ENCODE measurements at places on chromosomes 2 and 18.

GRCh38 chr2:46569061-46569560 lies 89.7 kb downstream of the TMEM247 start:
- DNase-seq, result no peak

DNA sequence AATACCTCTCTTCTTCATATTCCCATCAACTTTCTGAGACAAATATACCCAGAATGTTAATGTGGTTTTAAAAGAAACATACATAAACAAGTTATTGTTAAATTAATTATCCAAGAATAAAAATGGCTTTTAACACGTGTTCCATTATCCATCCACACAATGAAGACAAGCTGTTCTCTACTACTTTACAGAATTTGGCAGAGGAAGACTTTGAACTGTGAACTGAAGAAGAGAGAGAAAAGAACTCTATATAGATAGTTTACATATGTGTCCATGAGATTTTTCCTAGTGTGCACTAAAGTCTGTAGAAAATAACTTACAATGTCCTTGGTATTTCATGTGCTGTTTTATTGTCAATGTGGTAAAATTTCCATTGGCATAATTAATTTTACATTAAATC lies 207.0 kb upstream of the COL3A1 start:
- no peak for DNase-seq

DNA sequence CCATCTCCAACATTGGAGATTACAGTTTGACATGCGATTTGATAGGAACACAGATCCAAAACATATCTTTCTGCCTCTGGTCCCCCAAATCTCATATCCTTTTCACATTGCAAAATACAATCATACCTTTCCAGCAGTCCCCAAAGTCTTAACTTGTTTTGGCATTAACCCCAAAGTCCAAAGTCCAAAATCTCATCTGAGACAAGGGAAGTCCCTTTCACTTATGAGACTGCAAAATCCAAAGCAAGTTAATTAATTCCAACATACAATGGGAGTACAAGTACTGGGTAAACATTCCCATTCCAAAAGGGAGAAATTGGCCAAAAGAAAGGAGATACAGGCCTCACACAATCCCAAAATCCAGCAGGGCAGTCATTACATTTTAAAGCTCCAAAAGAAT lies 265.4 kb downstream of the GULP1 start:
- no peak for DNase-seq

GRCh38 chr2:217835931-217836891 lies 166.6 kb downstream of the TNS1 start:
- DNase-seq, result no peak

GRCh38 chr2:25323042-25323514 lies 18.6 kb downstream of the DNMT3A start:
- peak; percentile 60 for DNase-seq

DNA sequence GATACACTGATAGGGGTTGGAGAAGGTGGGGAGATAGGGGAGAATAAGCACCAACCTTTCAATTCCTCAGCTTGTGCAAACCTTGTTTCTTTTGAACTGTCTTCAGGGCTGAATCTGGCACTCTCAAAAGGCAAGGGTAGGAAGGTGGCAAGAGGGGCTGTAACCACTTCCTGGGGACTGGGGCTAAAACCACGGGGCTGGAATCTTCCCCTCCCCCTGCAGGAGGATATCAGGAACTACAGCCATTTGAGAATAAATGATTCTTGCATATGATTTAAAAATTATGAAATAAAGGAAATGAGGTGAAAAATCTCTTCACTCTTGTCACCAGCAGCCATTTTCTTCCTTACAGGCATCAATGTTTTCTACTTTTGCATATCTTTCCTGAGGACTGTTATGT lies 50.8 kb downstream of the ATOH8 start:
- DNase-seq, result no peak

- DNase-seq, result no peak
These were observed 595 bp downstream of the PARD6G start for GRCh38 chr18:80246445-80247392.

DNA sequence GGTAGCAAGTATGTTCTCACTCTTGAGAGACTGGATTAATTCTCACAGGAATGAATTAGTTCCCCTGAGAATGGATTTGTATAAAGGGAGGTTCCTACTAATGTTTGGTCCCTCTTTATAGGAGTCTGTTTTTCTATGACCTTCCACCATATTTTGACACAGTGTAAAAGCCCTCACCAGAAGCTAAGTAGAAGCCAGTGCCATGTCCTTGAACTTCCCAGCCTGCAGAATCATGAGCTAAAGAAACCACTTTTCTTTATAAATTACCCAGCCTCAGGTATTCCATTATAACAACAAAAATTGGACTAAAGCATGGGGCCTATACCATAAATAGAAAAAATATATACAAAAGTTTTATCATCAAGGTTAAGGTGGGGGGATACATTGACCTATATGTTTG lies 227.9 kb upstream of the DTNA start:
- DNase-seq, result no peak

DNA sequence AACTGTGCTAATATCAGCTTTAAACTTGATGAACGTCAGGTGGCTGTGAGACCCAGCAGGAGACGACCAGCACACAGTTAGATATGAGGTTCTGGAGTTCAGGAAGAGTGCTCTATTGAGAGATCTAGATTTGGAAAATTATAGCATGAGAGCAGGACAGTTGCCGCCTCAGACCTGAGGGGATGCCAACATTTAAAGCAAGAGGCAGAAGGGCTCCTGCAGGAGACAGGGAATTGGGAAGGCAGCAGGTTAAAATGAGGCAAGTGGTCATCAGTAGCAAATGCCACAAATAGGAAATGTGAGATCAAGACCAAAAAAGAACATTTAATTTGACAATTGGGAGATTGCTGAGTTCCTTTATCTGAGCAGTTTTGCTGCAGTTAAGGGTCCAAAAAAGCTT lies 471.9 kb downstream of the TGIF1 start:
- DNase-seq, result no peak

GRCh38 chr2:110843496-110843895 lies 111.1 kb downstream of the ACOXL start:
- DNase-seq, result no peak

DNA sequence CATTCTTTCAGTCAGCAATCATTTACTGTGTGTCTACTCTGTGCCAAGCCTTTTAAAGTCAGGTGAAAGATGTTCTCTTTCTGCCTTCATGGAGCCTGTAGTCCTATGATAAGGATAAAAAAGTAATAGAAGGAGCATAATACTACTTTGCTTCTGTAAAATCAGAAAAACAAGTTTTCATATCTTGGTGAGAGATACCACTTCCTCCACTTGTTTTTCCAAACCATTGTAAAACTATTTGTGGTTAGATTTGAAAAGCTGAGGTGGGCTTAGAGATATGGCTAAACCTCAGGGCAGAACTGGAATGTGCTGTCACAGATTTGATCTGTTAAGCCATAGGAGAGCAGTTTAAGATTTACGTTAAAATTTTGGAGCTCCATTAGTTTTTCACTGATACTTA lies 104.7 kb upstream of the FAM117B start:
- no peak for DNase-seq

GRCh38 chr2:161250864-161251436 lies 57.3 kb upstream of the PSMD14 start:
- no peak for DNase-seq

- no peak for DNase-seq
These were observed 83.7 kb upstream of the B3GNT2 start for GRCh38 chr2:62112179-62112578.

DNA sequence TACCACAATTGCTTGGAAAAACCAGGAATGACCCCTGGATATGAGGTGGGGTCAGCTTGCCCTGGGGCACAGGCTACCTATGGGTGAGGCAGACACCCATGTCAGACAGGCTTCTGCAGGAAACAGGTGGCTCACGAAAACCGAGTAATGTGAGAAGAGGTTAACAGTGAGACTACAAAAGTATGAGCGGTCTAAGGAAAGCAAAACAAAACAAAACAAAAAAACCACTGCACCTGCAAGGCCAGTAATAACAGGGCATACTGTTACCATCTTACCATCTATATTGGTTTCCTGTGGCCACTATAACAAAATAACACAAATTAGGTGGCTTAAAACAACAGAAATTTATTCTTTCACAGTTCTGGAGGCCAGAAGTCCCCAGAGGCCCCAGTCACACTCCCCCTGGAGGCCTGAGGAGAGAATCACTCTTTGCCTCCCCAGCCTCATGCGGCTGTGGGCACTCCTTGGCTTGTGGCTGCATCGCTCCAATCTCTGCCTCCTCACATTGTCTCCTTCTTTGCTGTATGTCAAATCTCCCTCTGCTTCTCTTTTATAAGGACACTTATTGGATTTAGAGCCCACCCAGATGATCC lies 86.6 kb upstream of the EPC2 start:
- DNase-seq, result no peak

- DNase-seq, result no peak
These were observed 8.5 kb downstream of the ESPNL start for GRCh38 chr2:238108423-238109183.

GRCh38 chr2:101830146-101830545 lies 132.6 kb downstream of the MAP4K4 start:
- no peak for DNase-seq

DNA sequence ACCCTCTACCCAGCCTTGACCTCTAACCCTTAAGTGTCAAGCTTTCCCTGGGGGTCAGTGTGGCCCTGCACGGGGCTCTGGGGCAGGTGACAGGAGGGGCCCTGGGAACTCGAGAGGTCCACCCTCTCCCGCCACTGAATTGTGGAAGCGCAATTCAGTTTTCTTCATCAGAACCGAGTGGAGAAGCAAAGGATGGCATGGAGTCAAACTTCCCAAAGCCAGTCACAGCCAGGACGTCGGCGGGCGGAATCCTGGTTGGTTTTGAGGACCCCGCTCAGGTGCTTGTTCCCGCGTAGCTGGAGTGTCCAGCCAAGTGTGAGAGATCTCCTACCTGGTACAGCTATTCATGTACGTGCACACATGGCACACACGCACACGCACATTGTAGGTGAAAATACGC lies 62.0 kb downstream of the MBP start:
- no peak for DNase-seq

GRCh38 chr2:25314514-25315315 lies 27.0 kb downstream of the DNMT3A start:
- peak; percentile 91 for DNase-seq

DNA sequence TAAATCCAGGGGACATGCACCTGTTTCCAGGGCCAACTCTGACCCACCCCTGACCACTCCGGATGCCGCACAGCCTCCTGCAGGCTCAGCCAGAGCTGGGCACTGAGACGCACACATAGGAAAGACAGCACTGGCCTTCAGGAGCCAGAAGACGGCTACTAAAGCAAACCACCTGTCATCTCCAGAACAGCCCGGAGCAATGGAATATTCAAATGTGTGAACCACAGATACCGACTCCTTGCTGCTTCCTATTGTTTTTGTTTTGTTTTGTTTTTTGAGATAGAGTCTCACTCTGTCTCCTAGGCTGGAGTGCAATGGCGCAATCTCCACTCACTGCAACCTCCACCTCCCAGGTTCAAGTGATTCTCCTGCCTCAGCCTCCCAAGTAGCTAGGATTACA lies 94.0 kb downstream of the LAMA1 start:
- DNase-seq, result no peak

- no peak for DNase-seq
These were observed 82.8 kb upstream of the DTNA start for GRCh38 chr18:34627137-34627920.

DNA sequence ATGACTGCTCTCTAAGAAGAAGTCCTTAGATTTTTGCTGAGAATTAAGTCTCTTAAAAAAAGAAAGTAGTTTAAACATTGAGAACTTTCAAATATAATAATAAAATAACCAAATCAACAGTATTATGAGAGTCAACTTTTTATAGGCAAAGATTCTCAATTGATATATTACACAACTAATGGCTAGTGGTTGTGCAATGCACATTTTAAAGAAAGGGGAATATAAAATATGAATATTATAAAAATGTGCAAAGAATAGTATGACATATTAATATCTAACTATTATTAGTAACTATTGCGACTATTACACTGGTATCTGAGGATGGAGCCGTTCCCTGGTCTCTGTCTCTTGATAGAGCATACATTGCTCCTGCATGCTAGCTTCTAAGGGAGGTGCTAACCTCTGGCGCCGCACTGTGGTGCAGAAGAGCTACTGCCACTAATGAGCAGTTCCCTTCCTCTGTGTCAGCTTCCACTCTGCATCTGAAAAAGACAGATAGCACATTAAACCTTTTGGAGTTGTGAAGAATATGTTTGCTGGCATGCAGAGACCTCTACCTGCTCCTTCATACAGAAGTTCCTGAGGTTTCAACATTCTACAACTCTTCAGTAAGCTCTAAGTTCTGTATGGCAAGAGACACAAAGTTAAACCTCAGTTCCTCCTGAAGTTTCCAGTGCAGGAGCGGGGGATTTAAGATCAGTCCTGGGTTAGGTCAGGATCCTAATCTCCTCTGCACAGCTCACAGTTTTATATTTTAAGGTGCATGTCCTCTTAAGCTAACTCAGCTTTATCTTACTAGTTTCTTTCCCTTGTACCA lies 3.5 kb upstream of the SLC9A2 start:
- peak; percentile 7 for DNase-seq

DNA sequence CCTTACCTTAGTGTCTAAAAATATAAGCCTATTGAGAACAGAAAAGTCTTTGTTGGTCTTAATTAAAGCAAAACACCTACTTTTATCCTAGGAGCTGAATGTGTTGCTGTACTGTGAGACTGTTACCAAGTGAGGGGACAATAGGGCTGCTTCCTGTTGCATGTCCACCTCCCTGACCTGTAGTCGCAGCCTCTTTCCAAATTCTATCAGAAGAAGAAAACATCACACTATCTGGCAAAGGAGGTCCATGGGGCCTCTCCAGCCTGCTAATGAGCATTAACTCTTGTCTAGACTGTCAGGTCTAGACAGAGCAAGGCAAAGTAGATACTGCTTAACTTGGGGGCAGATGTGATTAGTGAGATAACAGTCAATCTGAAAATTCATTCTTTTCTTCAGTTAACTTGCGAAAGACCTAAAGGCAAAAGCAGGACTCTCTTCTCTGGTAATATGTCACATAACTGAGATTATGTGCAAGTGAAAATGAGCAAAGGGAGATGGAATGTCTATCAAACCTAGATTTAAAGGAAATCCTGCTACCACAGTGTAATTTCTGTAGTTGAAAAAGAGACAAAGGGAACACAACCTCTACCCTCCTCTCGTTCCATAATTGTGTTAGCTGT lies 66.9 kb downstream of the CDH20 start:
- DNase-seq, result no peak

- DNase-seq, result no peak
These were observed 72.6 kb downstream of the NRP2 start for GRCh38 chr2:205754924-205755321.

GRCh38 chr18:48851599-48851960 lies 99.2 kb downstream of the SMAD7 start:
- no peak for DNase-seq

- DNase-seq, result no peak
These were observed 103.2 kb upstream of the SIX3 start for GRCh38 chr2:44838116-44838790.
